SHP77 treated with DMSO at 0.1 percent for 48 hours (cell line): ENCODE measurements at places on chromosomes 2 and 18.
A peak's percentile ranks its signal among the peaks of the same experiment; 100 is the strongest.

DNA sequence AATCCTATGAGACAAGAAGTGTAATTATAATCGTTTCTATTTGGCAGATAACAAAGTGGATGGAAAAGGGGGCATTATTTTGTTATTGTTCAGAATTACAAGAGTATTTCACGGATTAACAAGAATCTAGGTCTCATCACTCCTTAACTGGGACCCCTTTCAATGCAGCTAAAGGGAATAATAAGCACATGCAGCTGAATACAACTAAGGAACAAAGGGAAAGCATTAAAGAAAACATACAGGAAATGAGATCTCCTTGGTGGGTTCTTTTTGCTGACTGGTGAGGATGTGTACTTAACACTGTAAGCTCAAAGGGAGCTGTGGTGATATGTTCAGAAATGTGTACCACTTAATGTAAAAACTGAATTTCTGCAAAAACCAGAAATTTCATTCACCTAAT is 140.5 kb upstream of the WDSUB1 start:
- DNase-seq: no peak

DNA sequence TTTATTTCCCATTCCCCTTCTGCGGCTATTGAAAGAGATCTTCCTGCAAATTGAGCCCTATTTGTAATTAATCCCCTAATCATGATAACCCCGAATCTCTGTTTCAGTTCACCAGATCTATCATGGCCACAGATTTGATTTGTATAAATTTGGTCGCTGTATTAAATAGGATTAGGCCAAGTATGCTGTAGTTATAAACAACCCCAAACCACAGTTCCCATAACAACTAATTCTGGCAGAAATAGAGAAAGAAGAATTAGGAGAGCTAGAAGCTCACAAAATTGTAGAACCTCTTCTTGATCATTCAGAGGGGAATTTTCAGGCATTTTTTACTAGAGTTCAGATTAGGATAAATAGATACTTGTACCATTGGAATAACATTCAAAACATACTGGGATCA is 433.7 kb upstream of the TNP1 start:
- no peak for DNase-seq

- DNase-seq: no peak
Measured at GRCh38 chr2:133316557-133316956, 251.7 kb downstream of the NCKAP5 start.

- DNase-seq: peak; percentile 50
Measured at GRCh38 chr2:174125090-174125489, 123.2 kb downstream of the OLA1 start.

- DNase-seq: no peak
Measured at GRCh38 chr2:150513647-150514046, 26.2 kb upstream of the RND3 start.
